ENCODE measurements at places on chromosomes 16 and 17.

DNA sequence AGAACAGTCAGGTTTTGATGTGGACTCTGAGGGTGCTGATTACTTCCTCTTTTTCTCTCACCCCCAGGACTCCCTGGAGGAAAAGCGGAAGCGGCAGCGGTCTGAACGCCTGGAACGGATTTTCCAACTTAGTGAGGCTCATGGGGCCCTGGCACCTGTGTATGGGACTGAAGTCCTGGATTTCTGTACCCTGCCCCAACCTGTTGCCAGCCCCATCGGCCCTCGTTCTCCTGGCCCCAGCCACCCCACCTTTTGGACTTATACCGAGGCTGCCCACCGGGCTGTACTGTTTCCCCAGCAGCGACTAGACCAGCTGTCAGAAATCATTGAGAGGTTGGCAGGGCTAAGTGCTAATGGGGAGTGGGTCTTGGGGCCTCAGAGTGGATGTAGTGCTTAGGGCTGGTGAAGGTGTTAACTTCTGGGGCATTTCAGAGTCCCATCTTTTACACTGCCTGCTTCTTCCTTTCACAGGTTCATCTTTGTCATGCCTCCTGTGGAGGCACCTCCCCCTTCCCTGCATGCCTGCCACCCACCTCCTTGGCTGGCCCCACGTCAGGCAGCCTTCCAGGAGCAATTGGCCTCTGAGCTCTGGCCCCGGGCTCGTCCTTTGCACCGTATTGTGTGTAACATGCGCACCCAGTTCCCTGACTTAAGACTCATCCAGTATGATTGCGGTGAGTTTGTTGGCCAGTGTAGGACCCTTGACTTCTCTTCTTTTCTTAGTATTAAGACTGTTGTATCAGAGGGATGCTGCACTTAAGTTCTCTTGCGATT lies 19.1 kb upstream of the PHKG2 start:
- no peak for DNase-seq

DNA sequence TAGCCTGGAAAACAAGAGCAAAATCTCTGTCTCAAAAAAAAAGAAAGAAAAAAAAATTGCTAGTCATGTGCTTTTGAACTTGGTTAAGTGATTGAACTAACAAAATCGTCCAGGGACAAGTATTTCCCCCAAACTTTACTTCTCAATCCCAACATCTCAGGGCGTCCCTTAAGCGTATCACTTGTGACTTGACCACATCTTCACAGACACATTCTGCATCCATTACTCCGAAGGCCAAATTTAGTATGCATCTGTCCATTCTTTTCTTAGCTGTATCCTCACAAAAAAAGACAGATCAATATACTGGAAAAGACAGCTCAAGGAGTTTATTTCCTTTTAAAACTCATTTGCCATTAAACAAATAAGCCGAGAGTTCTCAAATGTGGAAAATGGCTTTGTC lies 5.9 kb upstream of the JPT1 start:
- DNase-seq = no peak

GRCh38 chr17:44198721-44199552 lies 747 bp downstream of the ATXN7L3 start:
- peak; percentile 72 for DNase-seq

- DNase-seq = no peak
These were observed 286.6 kb downstream of the SOX9 start for GRCh38 chr17:72407336-72407909.

GRCh38 chr17:78904371-78904770 lies 1.4 kb upstream of the CEP295NL start:
- no peak for DNase-seq

GRCh38 chr16:3580251-3580651 lies 3.0 kb upstream of the NLRC3 start:
- DNase-seq = no peak

DNA sequence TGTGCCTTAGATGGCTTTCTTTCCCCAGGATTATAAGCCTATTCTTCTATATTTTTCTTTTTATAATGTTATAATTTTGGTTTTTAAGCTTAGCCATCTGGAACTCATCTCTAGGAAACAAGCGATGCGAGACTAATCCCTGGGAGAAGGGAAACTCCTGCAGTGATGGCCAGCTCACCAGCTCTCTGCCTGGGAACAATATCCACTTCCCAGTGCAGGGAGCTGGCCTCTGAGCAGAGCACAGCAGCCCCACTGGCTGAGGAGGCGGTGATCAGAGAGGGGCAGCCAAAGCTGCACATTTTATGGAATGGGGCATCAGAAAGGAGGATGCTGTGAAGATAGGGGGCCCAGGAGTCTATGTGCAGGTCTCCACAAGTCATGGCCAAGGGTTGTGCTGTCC lies 183.3 kb downstream of the LGALS9B start:
- DNase-seq = no peak

DNA sequence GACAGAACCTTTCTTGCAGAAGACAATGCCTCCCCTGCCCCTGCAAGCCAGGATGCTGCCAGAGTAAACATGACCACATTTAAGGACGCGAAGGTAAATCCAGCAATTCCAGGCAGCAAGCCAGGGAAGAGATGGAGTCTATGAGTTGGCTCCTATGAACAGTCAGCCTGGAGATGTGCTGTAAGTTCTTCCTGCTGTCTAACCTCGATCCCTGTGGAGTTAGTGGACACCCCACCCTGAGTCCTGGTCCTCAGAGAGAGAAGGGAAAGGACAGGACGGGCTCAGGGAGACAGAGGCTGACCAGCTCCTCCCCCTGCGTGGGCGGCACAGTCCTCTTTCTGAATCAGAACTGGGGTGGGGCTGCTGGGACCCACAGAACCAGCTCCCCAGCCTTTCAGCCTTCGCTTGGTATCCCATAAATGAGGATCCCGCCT lies 24.9 kb downstream of the CDC42EP4 start:
- DNase-seq = no peak

GRCh38 chr17:42051013-42051400 lies 606 bp upstream of the C17orf113 start:
- DNase-seq = no peak

DNA sequence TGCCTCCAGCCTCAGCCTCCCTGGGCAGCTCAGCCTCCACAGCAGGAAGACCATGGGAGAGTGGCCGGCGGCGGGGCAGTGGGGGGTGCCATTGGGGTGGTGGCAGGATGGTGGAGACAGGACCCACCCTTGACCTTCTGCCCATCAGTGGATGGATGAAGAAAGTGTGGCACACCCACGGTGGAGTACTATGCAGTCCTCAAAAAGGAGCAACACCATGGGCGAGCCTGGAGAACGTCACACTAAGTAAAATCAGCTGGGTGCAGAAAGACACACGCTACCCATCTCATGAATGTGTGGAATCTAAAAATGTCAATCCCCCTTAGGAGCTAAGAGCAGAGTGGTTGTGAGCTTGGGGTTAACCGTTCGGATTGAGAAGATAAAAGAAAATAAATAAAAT lies 34.8 kb upstream of the ACSF3 start:
- DNase-seq = no peak

GRCh38 chr17:27657620-27658019 lies 26.6 kb downstream of the LGALS9 start:
- peak; percentile 40 for DNase-seq

All from erythroblast (primary cell).